SK-N-SH treated with all-trans-retinoic acid at 6 μM for 48 hours (cell line): ENCODE measurements at places on chromosomes 12 and 14.

- peak; percentile 93 for ATAC-seq
These were observed 13.9 kb upstream of the TCP11L2 start for GRCh38 chr12:106288494-106289195.

- no peak for ATAC-seq
These were observed 5.2 kb upstream of the VRK1 start for GRCh38 chr14:96792003-96792402.

DNA sequence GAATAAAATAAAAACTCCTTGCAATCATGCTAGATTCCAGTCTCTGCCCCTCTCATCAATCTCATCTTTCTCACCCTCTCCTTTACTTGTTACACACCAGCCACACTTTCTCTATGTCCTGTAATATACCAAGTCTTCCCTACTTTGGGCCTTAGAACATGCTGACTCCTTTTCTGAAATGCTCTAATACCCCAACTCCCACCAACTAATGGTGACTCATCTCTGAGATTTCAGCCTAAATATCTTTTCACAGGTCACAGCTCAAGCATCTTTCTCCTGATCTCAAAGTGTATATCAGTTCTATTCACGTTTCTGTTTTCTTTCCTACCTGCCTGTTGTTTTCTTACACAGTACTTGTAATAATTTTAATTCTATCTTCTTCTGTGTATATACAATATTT is 378.9 kb upstream of the PRICKLE1 start:
- ATAC-seq, result no peak

- ATAC-seq, result no peak
These were observed 126.8 kb upstream of the MAP1LC3B2 start for GRCh38 chr12:116432314-116432750.

GRCh38 chr14:35375558-35376025 is 29.0 kb downstream of the NFKBIA start:
- no peak; the same call in 2 of the 3 replicates for ATAC-seq

DNA sequence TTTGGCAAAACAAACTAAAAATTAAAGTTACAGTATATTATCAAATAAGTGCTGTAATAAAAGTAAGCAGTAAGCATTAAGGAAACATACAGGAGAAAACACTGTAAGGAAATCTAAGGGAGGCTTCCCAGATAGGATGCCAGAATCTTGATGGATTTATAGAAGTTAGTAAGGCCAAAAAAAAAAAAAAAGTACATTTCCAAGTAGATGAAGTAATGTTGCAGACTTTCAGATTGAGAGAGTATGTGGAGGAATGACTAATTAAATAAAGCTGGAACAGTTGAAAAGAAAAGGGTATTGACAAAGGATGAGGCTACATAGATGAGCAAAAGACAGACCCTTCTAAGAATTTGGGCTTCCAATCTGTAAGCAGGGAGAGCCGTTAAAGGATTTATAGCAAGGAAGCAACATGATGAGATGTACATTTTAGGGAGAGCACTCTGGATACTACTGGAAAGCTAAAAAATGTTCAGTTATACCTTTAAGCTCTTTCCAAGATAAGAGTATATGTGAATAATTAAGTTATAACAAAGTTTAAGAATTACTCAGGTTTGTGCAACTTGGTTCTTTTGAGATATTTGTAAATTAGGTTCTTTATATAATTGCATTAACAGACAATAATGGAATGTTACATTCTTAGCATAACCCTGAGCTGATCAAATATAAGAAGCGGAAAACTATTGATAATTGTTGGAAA is 87.5 kb upstream of the MON2 start:
- ATAC-seq, result peak; percentile 87

DNA sequence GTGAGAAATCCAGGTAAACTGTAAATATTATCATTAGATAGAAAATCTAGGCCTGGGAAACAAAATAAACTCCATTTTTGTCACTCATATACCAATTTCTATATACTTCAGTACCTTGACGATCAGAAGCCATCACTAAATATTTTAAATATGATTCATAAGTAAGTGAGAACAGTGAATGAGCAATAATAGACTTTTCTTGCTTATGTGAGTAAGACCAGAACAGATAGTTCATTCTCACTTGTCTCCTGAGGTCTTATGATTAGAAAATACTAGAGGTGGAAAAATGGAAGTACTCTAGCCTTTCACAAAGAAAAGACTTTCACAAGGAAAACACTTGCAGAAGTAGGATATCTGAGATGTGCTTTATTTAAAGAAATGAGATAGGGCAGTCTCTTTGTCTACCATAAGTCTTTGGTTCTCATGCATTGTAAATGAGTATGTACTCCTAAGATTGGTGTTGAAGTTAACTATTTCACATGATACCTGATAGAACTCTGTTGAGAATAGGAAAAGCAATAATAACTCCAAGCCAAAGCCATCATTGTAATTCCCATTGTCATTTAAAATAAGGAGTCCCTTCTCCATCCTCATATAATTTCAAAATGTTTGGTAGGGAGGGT is 10.1 kb upstream of the SMCO3 start:
- ATAC-seq, result no peak

DNA sequence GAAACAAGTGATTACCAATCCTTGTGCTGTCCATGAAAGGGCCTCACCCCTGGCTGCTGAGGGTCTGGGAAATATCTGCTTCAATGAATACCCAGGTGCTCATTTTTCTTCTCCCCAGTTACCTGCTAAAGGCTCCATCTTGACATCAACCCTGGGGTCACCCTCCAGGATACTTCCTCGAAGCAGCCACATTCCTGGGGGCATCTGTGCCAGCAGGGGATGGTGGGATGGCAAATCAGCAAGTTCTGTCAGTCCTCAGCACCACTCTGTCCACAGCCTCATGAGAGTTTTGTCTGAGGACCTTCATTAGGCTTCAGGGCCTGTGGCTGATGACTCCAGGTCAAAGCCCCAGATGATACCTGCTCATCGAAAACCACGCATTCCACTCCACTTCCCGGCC is 124.8 kb downstream of the ZFP36L1 start:
- no peak for ATAC-seq

DNA sequence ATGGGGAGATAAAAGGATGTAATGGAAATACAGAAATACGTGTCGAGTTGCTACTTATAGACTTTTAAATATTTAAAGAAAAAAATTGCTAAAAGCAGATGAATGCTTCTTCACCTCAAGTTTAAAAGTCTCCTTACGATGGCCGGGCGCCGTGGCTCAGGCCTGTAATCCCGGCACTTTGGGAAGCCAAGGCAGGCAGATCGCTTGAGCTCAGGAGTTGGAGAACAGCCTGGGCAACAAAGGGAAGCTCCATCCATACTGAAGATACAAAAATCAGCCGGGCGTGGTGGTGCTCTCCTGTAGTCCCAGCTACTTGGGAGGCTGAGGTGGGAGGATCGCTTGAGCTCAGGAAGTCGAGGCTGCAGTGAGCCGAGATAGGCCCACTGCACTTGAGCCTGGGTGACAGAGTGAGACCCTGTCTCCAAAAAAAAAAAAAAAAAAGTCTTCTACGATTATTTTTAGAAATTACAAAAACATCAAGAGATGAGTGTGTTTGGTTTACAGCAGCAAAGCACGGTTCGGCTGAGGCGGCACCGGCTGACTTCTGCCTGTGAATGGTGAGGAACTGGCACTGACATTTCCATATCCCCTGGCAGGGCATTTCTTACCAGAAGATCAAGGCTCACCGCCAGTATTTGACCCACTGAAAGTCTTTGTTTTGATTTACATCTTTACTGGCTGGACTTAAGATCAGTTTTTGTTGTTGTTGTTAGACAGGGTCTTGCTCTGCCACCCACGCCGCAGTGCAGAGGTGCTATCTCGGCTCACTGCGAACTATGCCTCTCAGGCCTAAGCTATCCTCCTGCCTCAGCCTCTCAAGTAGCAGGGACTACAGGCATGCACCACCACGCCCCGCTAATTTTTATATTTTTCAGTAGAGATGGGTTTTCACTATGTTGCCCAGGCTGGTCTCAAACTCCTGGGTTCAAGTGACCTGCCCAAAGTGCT is 3.9 kb upstream of the MTA1 start:
- ATAC-seq, result no peak

GRCh38 chr12:8544295-8544694 is 3.6 kb upstream of the CLEC4E start:
- ATAC-seq, result peak; percentile 92

DNA sequence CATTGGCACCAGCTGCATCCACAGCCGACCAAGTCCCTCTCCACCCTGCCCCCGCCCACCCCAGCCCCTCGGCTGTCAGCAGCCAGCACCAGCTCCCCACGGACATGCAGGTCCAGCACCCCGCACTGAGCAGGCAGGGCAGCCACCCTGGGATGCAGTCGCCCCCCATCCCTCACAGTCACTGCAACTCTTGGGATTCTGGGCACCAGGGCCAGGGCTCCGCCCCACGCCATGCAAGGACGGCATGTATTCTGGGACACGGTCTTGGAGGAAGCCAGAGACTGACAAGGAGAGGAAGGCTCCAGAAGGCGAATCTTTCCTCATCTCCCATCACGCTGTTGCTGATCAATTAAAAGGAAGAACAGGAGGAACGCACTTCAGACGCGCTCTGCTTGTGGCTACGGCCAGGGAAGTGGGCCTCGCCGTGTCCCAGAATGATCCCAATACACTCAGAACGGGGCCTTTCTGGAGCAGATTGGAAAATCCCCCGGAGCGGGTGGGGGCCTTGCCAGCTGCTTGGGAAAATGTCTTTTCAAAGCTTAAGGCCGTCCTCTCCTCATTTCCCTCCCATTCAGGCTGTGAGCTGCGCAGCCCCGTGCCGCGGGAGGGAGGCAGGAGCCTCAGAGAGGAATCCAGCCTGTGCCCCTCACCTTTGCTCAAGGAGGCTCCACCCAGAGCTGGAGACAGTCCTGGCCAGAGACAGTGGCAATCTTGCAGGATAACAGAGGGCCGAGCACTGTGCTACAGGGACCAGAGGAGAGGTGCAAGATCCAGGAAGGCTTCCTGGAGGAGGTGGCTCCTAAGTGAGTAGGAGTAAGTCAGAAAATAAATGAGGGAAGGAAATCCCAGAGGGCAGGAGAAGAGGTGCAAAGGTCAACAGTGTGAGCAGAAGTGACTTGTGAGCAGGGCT is 54.1 kb upstream of the DIO3 start:
- ATAC-seq, result no peak
